Retinal pigment epithelial cell (primary cell): ENCODE measurements at places on chromosomes 6 and 20.

- no peak for DNase-seq
Measured at GRCh38 chr20:63626424-63627128, at the start of gene GMEB2. Gene GMEB2, minus strand, starts transcription at chr20:63627101. Its CDS starts 7,704 bp downstream, at chr20:63619397.

DNA sequence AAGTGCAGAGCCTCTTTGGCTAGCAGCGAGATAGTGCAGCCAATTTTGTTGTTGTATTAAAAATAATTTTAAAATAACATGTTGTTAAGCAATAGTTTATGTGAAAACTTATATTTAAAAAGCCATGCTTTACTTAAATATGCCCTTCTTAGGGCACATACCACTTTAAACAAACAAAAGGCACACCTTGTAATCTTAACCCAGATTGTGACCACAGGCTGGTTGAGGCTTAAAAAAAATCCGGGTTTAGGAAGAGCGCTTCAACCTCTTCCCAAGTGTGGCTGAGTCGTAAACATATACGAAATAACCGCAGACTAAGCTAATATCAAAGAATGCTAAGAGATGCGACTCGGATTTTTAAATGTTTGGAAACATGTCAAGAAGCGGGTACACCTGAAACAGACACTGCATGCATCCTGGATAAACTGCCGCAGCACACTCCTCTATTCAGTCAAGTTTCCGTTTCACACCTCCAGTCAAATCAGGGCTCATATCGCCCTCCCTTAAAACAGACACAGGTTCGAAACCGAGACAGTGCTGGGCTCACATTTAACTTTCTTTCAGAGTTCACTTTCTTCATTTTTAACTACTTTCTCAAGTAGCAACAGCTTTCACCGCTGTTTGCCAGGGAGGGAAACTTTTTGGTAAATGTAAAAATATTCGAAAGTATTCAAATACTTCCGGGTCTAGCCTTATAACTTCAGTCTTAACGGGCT, 1.5 kb downstream of the DEK start:
- no peak for DNase-seq

DNA sequence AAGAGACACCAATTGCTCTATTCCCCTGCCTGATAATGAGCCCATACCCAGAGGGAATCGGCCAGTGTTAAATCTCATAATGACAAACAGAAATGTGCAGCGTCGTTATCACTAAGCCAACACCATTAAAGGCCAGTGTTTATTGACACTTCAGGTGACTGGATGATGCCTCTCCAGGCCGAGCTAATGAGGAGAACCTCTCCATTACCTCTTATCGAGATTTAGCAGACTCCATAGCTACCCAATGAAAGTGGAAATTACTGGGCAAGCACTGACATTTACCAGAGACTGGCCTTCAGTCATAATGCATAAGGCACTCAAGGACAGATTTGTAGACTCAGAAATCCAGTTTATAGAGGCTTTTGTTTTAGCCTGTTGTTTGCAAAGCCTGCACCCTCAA, 669.5 kb downstream of the MAFB start:
- no peak for DNase-seq

DNA sequence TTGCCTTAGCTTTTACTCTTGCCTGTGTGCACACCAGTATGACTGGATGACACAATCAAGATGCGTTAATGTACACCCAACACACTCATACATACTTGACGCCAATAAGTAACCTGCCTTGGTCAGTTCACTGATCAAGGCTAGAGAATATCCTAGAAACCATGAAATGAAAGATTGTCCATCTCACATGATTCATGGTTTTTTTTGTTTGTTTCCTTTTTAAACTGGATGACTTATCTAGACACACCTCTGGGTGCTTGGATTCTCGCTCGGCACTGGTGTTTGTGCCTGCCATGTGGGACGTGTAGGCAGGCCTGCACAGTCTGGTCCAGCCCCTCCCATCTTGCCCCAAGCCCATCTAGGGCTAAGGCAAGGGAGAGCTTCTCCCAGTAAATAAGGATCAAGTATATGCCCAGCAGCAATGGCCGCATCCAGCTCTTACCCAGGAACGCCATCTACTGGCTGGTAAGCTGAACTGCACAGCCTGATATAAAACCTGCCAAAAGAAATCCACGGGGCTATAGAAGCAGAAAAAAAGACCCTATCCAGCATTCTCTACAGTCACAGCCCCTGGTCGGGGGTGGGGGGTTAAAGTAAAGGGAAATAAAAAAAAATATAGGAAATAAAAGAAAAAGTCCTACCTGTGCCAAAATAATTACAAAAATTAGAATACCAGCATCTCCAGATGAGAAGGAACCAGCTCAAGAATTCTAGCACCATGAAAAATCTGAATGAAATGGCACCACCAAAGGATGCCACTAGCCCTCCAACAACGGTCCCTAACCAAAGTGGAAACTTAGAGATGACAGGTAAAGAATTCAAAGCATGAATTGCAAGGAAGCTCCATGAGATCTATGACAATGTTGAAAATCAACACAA, 73.3 kb downstream of the OTOR start:
- DNase-seq, result no peak

- no peak for DNase-seq
Measured at GRCh38 chr6:19719691-19720128, 117.5 kb upstream of the ID4 start.

DNA sequence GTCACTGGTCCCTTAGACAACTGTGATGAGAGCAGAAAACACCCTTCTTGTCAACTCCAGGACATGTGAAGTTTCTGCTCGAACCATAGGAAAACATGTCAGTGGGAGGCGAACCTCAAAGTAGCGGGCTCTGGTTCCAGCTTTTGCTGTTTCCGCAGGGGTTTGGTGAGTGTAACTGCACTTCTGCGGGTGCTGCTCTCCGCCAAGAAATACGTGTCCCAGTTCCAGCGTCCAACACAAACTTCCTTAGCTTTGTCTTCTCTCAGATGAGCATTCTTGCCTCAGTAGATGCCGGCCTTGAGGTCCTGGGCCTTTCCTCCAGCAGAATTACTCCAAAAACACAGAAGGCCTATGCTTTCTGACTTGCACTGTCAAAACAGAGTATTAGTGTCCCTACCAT, 156.3 kb downstream of the FNDC1 start:
- no peak for DNase-seq

- no peak for DNase-seq
Measured at GRCh38 chr20:3227506-3227905, 11.5 kb downstream of the SLC4A11 start.

GRCh38 chr6:18154507-18155149, at the start of gene TPMT:
Gene TPMT, minus strand, starts transcription at chr6:18155077. Its CDS starts 5,950 bp downstream, at chr6:18149127.
- no peak for DNase-seq

- DNase-seq, result no peak
Measured at GRCh38 chr6:81465859-81466258, 286.6 kb downstream of the TENT5A start.

DNA sequence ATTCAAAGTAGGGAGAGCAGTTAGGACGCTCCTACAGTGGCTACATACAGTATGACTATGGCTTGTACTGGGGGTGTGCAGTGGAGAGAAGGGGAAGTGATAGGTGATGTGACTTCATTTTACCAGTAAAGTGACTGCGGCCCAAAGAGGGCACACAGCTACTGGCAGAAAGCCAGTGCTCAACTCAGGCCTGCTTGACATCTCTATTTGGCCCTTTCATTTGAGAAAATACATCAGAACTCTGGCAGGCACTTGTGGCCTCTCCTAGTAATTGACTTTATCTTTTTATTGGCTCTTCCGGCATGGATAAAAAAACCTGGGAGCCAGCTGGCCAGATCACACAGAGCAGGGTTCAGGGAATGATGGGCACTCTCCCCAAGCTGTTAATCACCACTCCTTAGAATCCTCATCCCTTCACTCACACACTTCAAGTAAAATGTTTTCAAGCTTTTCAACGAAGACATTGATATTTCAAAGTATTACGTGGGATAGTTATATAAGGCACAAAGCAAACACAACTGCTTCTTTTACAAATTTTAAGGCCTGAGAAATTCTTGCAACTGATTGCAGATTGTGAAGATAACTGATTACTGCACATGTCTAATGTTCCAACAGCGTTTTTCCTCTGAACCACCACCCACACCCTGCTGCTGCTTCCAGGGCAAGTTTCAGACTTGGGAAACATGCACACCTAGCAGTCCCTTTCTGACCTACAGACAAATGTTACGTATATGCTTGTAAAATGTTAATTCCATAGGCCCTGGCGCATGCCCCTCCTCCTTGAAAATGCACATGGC, 73.5 kb downstream of the TNFRSF21 start:
- no peak for DNase-seq

DNA sequence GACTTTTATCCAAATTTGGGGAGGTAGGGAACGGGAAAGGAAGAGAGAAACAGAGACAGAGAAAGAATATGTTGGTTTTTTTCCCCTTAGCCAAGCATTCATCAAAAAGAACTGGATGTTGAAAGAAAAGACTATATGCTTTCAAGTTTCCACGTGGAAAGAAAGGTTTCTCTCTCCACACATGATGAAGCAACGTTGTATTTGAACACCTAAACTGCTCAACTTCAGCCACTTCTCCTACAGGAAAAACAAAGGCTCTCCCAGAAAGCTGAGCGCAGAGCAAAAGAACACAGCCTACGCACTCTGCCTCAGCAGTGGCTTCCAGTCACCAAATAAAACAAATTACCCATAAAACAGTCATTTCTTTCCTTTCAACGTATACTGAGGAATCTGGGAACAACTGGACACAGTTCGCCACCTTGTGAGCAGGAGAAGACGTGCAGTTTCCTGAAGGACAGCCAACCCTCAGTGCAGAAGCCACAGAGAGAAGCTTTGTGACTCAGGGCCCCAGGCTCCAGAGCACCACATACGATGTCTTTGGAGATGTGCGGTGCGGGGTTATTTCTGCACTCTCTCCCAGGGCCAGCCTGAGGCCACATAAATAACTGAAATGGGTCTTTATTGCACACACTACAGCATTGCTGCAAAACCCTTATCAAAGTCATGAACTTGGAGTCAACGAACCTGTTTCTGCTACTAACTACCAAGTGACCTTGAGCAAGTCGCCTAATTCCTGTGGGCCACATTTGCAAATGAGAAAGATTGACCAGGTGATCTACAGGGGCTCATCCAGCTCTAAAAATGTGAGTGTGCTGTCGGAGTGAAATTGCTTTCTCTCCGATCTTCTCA, 10.1 kb downstream of the IL17F start:
- peak; percentile 5 for DNase-seq

DNA sequence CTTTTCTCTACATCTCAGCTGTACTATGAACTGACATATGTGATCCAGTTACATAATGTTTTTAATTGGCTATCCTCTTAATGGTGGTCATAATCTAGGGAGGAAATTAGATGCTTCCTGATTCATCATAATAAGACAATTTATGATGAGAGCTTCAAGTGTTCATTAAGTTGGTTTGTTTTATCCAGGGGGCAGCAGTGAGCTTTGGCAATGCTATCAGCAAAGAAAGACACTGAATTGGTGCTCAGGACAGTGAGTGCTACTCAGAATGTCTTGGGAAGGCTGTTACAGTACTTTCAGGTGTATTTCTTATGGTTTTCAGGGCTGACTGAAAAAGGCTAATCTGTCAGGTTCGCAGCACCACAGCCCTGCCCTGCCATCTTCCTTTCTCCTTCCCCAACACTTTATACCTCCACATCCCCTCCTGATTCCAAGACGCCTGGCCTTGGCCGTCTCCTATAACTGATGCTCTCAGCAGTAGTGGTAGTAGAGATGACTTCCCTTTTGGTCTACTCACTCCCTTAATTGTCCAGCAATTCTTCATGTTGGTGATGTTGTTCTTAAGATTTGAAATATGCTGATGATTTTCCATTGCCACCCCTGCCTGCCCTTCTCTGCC, 67.0 kb upstream of the TNFAIP3 start:
- no peak for DNase-seq

DNA sequence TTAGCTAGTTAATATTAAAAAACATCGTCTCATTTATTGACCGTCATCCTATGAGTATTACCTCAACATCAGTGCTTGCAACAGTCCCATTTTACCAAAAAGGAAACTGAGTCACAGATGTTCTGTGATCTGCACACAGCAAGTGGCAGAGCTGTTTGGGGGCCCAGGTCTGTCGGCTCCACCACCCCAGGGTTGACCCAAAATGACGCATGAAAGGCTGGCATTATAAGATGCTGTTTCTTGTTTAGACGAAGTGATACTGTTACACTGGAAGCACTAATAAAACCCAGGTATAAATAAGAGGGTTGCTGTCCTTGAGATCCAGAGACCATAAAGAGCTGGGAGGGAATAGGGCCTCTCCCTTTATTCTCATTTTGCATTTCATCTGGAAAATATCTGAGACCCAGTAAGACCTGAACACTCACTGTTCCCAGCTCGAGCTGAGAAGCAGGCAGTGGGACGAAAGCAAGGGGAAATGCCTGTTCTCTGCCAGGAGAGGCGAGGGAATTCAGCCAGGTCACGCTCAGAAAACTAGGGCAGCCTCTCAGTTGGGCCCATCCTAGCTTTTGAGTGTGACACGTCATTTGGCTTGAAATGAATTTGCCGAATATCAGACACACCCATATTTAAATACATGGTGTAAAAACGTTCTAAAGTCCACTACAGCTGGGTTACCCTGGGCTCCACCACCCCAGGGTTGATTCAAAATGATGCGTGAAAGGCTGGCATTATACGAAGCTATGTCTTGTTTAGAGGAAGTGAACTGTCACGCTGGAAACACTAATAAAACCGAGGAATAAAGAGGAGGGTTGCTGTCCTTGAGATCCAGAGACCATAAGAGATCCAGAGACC, 1.4 kb upstream of the MICAL1 start:
- DNase-seq, result no peak

DNA sequence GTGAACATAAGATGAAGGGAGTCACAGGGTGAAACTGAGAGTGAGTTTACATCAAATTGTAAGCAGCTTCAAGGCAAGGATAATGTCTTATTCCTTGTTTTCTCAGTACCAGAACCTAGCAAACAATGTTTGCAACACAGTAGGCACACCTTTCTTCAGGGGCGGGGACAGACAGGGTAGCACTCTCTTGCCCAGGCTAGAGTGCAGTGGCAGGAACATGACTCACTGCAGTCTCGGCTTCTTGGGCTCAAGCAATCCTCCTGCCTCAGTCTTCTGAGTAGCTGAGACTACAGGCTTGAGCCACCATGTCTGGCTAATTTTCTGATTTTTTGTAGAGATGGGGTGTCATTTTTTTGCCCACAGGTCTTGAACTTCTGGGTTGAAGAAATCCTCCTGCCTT, 299.8 kb downstream of the CD83 start:
- DNase-seq, result no peak

DNA sequence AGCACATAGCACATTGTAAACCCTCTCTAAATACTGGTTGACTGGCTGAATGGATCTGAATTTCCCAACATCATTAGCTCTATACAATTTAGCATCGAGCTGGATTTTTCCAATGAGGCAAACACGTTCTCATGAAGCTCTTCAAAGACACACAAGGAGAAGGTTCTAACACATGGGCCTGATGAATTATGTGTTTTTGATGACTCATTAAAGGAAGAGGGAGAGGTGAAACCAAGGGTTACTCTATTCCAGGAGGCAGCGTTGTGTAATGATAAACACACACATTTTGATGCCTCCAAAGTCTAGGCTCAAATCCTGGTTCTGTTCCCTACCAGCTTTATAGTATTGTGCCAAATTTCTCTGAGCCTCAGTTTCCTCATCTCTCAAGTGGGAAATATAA, 84.3 kb downstream of the PFDN4 start:
- DNase-seq, result no peak

- no peak for DNase-seq
Measured at GRCh38 chr6:107820338-107821261, 3.5 kb downstream of the SCML4 start.
